ENCODE measurements at places on chromosomes 7 and 10.

GRCh38 chr10:121236621-121237020 is 361.6 kb downstream of the FGFR2 start:
- no peak for DNase-seq

DNA sequence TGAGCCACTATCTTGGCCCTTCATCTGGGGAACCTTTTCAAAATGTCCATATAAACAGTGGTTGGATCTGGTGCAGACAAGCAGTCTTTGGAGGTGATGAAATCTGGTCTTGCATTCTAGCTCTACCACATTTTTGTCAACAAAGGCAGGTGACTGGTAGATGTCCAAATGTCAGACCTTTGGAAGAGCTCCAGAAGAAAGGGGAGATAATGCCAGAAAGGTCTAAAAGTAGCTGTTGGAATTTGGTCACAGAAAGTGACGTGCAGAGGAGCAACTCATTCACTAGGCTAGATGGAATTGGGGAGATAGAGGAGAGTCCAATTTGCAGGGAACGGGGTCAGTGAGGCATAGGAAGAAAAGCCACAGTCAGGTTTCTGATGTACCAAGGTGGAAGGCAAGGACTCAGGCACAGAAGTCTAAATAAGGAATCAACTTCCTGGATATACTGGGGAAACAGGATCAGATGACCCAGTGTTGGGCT is 36.4 kb upstream of the WAC start:
- peak; percentile 14 for DNase-seq

DNA sequence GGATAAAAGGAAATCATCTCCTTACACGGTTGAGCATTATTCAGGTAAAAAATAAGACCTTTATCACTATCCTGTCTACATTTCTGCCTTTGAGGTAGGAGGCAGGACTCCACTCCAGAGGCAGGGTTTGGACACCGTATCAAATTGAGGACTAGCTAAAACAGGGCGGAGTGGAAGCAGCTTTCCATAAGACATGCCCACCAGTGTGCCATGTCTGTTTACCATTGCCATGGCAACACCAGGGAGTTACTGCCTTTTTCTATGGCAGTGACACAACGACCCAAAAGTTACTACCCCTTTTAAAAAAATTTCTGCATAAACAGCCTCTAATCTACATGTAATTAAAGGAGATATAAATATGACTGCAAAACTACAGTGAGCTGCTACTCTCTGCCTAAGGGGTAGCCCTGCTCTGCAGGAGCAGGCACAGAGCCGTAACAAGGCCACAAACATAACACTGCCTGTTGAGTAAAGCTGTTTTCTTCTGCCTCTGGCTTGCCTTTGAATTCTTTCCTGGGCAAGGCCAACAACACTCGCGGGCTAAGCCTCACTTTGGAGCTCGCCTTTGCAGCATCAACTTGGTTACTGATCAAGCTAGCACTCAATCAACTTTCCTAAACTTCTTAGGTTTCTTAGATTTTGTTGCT is 26.5 kb downstream of the DGKB start:
- DNase-seq, result no peak

GRCh38 chr7:83472376-83472775 is 176.6 kb downstream of the SEMA3E start:
- DNase-seq, result no peak

DNA sequence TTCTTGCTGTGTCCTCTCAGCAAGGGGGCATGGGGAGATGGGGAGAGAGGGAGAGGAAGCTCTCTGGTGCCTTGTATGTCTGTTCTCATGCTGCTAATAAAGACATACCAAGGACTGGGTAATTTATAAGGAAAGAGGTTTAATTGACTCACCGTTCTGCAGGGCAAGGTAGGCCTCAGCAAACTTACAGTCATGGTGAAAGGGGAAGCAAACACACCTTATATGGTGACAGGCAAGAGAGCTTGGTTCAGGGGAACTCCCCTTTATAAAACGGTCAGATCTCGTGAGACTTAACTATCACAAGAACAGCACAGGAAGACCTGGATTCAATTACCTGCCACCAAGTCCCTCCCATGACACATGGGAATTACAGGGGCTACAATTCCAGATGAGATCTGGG is 464.7 kb upstream of the CELF2 start:
- DNase-seq, result no peak

GRCh38 chr7:7330997-7331396 is 148.7 kb downstream of the C1GALT1 start:
- no peak for DNase-seq

GRCh38 chr10:25280573-25280972 is 105.8 kb downstream of the GPR158 start:
- DNase-seq, result no peak

All from epithelial cell of esophagus (primary cell).